ENCODE measurements at places on chromosomes 7 and 10.

DNA sequence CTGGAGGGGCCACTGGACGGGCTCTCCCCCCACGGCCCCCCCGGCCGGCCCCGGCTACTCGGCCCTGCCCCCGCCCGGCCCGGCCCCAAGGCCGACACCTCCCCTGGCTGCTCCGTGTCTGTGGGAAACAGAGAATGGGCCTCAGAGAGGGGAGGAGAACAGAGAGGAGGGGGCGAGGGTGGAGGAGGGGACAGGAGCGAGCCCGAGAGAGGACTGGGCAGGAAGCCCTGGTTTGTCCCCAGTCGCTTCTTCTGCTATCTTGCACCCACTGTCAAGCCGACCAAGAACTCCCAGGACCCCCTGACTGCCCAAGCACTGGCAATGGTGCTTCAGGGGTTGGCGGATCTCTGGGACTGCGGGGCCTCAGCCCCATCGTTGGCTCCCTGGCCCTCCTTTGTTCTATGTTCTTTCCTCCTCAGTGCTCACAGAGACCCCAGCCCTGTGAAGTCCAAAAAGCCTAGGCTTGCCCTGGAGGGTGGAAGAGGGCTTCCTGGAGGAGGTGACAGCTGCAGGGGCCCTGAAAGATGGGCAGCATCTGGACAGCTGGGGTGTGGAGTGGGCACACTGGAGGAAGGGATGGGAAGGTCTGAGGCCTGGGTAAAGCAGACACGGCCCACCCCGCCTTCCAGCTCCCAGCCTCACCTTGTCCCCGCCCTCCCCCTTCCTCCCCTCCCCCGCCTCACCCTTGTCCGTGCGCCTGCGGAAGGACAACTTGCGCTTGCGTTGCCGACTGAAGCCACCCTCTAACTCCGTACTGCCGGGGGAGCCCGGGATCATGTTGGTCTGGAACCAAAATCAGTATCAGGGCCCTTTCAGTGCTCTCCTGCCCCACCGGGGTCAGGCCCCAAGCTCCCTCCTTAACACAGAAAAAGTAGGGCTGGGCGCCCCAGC, 30.1 kb downstream of the KCNH2 start:
- DNase-seq: no peak

- DNase-seq: no peak
Measured at GRCh38 chr10:125116652-125117310, 43.6 kb downstream of the CTBP2 start.

- DNase-seq: no peak
Measured at GRCh38 chr10:77902159-77902558, 24.4 kb downstream of the DLG5 start.

DNA sequence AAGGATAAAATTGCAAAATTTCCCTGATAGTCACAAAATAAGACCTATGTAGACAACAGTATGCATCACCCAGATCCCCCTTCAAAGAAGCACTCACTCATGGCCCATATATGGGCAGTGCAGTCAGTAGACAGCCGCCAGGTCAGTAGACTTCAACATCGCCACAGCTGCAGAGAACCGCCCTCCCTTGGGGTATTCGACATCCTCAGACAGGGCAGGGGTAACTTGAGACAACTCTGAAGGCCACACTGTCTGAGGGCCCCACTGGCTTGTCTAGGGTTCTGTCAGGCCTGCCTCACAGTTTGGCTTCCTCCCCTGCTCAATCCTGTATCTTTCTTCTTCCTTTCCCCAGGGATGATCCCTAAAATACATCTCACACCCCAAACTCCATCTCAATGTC, 172.3 kb downstream of the IMMP2L start:
- DNase-seq: no peak

DNA sequence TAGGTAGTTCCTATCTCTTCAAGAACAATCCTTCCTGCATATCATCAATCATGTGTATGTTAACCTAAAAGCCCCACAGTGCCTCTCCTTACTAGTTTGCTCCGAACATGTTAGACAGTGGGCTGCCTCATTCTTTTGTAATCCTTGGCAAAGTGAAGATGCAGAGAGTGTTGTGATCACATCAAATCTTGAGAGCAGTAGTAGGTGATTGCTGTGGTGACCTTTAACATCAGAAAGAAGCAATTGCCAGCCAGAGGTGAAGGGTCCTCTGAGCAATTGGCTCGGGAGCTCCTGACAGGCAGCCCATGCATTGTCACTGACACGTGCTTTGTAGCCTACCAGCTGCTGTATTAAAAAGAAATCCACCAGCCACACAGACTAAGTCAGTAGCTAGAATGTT, 19.6 kb upstream of the GSTK1 start:
- DNase-seq: no peak

DNA sequence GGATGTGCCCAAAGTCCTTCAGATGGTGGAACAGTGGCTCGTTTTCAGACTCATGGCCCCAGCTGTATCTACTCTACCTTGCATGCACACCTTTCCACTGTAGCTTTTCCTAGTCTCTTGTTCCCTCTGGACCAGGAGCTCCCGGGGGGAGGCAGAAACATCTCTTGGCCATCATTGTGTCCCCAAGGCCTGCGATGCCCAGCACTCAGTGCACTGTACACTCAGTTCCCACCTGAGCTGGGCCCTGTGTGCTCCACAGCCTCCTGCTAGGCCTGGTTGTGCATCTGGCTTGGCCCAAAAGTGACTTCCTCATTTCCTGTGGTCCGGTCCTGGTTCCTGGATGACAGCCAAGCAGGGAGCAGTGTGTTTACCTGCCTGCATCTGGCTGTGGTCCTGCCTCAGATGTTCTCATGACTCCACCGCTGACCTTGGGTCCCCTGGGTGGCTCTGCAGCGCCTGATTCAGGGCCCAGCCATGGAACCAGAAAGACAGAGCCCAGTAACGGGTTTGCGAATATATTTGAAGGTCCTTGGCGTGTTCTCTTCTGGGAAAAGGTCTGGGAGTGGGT, 9.9 kb upstream of the DOCK1 start:
- DNase-seq: no peak

DNA sequence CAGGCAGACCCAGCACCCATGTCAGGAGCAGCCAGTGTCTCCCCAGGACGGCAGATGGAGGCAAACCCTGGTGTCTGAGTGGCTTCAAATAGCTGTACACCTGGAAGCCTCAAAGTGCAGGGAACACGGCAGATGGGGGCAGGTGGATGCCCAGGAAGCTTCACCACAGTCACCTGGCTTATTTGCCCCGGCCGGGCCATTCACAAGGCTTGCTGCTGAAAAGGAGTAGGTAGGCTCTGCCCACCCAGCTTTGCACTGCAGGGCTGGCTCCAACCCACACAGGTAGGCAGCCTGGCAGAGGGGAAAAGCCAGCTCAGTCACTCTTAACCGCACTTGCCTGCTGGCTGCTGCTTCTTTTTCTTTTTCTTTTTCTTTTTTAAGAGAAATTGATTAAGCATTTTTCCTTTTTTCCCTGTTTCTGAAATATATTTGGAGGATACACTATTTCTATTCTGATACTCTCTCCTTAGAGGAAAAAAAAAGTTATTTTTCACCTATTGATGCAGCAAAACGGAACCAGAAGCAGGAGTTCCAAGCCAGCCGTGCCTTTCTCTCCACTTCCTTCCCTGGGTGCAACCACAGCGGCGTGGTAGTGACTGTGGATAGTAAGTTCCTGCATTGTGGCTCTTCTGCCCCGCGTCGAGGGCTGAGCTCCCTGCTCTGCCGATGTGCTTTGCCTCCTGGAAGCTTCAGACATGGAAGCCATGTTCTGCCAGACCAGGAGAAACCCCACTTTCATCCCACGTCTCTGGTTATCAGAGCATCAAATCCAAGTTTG, 118.3 kb downstream of the KLF6 start:
- DNase-seq: no peak

GRCh38 chr10:74314166-74314565, 163.1 kb downstream of the ADK start:
- DNase-seq: peak; percentile 17

DNA sequence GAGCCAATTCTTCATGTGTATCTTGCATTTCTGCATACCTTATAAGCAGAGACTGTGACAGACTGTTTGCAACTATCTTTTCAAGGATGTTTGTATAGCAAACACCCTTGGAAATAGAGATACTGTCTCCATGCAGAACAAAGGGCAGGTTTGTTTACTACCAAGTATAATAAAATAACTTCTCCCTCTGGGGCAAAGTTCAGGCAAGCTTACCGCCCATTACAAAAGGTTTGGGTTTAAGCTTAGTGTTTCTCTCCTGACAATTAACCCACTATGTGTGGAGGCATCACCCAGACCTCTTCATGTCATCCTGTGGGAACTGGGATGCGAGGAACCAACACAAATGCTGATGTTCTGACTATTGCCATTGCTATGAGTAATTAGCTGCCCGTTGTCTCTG, 479.1 kb upstream of the ZMIZ1 start:
- no peak for DNase-seq

DNA sequence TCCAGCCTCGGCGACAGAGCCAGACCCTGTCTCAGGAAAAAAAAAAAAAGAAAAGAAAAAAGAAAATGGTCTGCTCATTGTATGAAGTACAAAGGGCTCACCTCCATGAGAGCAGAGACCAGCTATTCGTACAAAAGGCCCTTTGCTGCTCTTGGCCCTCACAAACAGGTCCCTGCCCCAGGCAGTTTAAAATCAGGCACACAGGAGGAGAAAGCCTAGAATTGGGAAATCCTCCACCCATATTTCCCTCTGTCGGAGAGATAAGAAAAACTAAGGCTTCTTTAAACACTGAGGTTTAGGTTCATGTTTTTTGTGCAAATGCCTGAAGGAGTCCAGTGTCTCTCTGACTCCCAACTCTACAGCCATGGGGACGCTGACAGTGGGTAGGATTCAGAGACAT, 15.1 kb downstream of the GNA12 start:
- no peak for DNase-seq

GRCh38 chr10:115432188-115432819, 339.1 kb downstream of the ATRNL1 start:
- DNase-seq: peak; percentile 8

DNA sequence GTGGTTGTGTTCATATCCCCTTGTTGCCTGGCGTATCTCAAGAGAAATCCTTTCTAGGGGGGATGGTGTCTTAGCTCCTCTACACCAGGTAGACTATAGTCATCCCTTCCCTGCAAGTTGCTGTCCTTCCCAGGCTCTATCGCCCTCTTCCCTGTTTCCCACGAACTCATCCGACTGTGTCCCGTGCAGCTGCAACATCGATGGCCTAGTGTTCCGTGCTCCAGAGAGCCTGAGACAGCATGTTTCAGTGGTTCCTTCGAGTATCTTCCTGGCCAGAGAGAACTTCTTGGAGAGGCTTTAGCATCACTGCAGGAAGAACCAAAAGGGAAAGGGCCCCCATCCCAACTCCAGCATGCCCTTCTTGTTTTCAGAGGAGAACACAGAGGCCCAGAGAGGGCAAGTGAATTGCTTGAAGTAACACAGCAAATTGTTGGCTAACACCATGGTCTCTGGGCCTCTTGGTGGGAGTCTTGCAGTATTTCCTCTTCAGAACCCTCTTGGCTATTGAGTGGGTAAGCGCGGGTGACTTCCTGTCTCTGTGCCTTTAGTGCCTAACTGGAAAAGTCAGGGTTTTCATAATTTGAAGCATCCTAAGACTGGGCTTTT, 162.9 kb downstream of the RGS10 start:
- DNase-seq: no peak

GRCh38 chr7:153935095-153935494, 117.1 kb upstream of the DPP6 start:
- no peak for DNase-seq

DNA sequence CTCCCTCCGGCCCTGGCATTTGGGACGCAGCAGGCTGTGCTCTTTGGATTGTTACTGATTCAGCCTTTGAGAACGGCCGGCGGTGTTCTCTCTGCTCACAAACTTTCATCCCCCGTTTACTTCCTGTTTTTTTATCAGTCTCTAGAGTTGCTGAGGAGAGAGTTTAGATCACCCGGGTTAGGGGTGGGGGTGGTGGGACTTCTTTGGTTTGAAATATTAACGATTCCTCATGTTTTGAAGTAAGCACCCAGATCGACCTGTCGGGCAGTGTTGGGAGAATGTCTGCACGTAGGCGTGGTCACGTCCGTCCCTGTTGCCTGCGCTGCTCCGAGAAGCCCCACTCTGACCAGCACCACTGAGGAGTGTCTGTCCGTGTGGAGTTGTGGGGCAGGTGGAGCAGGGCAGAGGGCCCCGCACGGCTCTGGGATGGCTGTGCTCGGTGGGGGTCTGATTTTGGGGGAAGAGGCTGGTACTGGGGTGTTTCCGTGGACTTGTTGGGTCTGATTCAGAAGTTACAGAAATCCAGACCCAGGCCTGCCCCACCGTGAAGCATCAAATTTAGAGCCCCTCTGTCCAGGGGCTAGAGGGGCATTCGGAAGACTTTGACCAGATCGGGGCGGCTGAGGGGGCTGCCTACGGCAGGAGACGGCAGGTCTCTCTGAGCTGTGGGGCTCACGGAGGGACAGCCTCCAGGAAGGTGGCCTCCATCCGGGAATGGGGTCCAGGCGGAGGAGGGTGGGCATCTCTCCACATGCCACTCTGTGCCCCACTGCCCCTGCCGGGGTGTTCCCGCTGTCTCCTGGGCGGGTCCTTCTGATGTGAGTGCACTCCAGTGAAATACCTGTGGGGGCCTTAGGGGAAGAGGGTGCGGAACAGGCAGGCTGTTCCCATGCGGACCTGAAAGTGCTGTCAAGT, 7.4 kb downstream of the INPP5A start:
- no peak for DNase-seq

GRCh38 chr7:20826243-20826642, 39.6 kb upstream of the SP8 start:
- no peak for DNase-seq

GRCh38 chr7:18978108-18978495, 139.3 kb downstream of the TWIST1 start:
- DNase-seq: peak; percentile 82

GRCh38 chr10:34962866-34963265, 127.3 kb downstream of the CUL2 start:
- no peak for DNase-seq

DNA sequence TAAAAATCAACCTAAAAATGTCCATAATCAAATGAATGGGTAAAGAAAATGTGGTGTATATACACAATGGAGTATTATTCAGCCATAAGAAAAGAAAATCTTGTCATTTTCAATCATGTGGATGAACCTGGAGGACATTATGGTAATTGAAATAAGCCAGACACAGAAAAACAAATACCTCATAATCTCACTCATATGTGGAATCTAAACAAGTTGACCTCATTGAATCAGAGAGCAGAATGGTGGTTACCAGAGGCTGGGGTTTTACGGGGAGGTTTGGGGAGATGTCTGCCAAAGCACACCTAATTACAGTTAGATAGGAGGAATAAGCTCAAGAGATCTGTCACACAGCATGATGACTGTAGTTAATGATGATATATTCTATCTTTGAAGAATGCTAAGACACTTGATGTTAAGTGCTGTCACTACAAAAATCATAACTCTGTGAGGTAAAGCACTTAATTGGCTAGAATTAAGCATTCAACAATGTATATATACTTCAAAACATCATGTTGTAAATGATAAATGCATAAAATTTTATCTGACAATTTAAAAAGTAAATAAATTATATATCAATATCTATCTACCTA, 39.1 kb upstream of the TNPO3 start:
- no peak for DNase-seq

- no peak for DNase-seq
Measured at GRCh38 chr7:149854611-149855360, 16.6 kb downstream of the ZNF862 start.

- DNase-seq: no peak
Measured at GRCh38 chr10:95319239-95319638, 28.4 kb upstream of the PDLIM1 start.

- no peak for DNase-seq
Measured at GRCh38 chr10:10396601-10397000, 621.1 kb upstream of the CELF2 start.

- DNase-seq: peak; percentile 60
Measured at GRCh38 chr10:6786579-6787031, 206.5 kb upstream of the PRKCQ start.

- no peak for DNase-seq
Measured at GRCh38 chr7:19113855-19114550, 3.4 kb downstream of the TWIST1 start.

Measured in GM03348 (cell line).